ENCODE measurements at places on chromosomes 16 and 17. TPM values are rescaled to one million over a fixed set of nuclear protein-coding genes. Genes with fewer than 3 reads are reported as not detected.

- no peaks in the 10 kb centered on the region for H3K27me3 ChIP-seq
- H3K27ac ChIP-seq: peak overlapping the region; percentile 15
- no peak overlapping the region for H3K4me3 ChIP-seq
Observed at GRCh38 chr16:81493755-81494433, 49.3 kb downstream of the CMIP start.

DNA sequence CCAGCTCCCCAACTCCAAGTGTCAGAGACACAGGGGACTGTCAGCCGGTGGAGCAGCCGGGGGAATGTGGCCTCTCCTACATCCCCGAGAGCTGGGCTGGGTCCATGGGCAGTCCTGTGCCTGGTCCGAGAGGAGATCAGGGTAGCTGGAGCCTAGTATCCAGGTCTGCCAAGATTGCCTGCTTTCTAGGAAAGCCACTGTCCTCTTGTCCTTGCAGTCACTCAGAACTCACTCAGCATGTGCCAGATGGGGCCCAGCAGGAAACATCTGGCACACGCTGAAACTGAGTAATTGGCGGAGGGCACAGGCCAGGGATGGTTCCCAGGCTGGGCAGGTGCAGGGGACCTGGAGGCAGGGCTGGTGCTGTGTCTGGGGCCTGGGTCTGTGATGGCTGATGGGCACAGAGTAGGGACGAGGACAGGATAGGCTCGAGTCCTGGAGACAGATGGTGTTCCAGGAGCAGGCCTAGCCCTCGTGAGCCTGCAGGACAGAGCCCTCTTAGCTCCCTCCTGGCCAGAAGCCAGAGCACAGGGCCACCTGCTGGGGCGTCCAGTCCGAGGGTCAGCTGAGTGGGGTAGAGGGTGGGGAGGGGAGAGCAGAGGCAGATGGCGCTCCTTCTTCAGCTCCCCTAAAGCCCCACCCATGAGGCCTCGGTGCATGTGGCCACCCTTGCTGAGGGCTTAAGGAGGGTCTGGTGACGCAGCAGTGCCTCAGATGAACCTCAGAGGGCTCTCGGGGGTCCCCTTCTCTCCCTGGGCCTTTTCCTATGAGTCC, 31.1 kb downstream of the ADCY7 start:
- H3K27me3 ChIP-seq: no peaks in the 10 kb centered on the region
- H3K36me3 ChIP-seq: peaks cover 100% of the 10 kb centered on the region
- DNase-seq: no peak
- H3K4me3 ChIP-seq: no peak overlapping the region
- peak overlapping the region; percentile 51 for H3K27ac ChIP-seq

DNA sequence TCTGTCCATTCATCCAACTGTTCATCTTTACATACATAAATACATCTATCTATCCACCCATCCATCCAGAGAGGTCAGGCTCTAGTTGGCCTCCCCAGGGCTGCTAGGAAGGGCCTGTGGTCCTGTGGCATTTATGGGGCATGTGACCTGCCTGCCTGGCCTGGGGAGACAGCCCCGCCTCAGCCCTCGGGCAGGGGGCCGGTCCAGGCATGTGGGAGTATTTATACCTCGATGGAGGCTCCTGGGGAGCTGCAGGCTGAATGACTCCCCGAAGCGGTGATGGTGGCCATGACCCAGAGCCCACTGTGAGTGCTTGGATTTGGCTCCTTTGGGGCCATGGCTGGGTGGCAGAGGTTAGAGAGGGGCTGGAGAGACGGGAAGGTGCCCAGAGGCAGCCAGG, 7.3 kb downstream of the FOXN1 start:
- H3K4me3 ChIP-seq: no peak overlapping the region
- peaks cover 11% of the 10 kb centered on the region for H3K4me1 ChIP-seq
- H3K27ac ChIP-seq: no peak overlapping the region
- H3K27me3 ChIP-seq: no peaks in the 10 kb centered on the region
- DNase-seq: no peak
- no peaks in the 10 kb centered on the region for H3K36me3 ChIP-seq

GRCh38 chr17:41256291-41256685, 1.1 kb downstream of the KRTAP9-9 start:
- no peak for DNase-seq
- H3K4me1 ChIP-seq: no peaks in the 10 kb centered on the region
- H3K27ac ChIP-seq: no peak overlapping the region
- no peaks in the 10 kb centered on the region for H3K27me3 ChIP-seq
- no peaks in the 10 kb centered on the region for H3K36me3 ChIP-seq

- H3K4me1 ChIP-seq: peaks cover 66% of the 10 kb centered on the region
- no peak overlapping the region for H3K4me3 ChIP-seq
- H3K27me3 ChIP-seq: no peaks in the 10 kb centered on the region
- H3K27ac ChIP-seq: peak overlapping the region; percentile 93
- H3K36me3 ChIP-seq: peaks cover 13% of the 10 kb centered on the region
- peak; percentile 51 for DNase-seq
Observed at GRCh38 chr16:83806731-83807130, 1.0 kb upstream of the HSBP1 start.

DNA sequence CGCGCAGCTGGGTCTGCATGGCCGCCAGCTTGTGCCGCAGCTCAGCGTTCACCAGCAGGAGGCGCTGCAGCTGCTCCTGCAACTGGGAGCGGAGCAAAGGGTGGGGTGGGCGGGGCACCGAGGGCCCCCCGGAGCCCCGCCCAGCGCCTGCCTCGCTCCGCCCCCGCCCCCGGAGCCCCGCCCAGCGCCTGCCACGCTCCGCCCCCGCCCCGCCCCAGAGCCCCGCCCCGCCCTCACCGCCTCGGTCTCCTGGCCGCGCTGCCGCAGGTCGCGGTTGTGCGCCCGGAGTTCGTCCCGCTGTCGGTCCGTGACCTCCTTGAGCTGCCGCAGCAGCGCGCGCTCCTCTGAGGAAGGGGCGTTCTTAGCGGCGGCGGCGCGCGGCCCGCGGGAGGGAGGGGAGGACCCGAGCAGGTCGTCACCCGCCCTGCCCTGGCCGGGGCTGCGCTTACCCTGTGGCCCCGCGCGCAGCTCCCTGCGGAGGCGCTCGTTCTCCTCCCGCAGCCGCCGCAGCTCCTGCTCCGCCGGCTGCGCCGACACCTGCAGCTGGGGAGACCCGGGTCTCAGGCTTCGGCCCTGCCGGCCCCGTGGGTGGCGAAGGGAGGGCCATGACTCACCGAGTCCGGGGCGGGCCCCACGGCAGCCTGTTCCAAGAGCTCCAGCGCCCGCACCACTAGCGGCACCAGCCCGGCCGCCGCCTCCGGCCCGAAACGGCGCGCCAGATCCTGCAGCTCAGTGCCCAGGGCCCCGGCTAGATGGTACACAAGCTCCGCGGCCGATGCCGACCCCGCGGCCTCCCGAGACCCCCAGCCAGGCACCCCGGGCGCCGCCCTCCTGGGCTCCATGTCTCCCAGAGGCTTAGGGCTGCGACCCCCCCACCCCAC, 463 bp downstream of the RILP start:
- H3K4me3 ChIP-seq: peak overlapping the region; percentile 53
- peaks cover 60% of the 10 kb centered on the region for H3K4me1 ChIP-seq
- H3K27ac ChIP-seq: peak overlapping the region; percentile 90
- H3K27me3 ChIP-seq: no peaks in the 10 kb centered on the region

- no peak for DNase-seq
- peaks cover 61% of the 10 kb centered on the region for H3K27me3 ChIP-seq
- no peak overlapping the region for H3K27ac ChIP-seq
- H3K36me3 ChIP-seq: no peaks in the 10 kb centered on the region
Observed at GRCh38 chr16:77790912-77791311, 2.5 kb downstream of the VAT1L start.

- no peaks in the 10 kb centered on the region for H3K27me3 ChIP-seq
- no peak overlapping the region for H3K4me3 ChIP-seq
- no peak for DNase-seq
- H3K4me1 ChIP-seq: no peaks in the 10 kb centered on the region
- H3K27ac ChIP-seq: no peak overlapping the region
Observed at GRCh38 chr17:71080937-71081336, 911.6 kb downstream of the KCNJ2 start.

DNA sequence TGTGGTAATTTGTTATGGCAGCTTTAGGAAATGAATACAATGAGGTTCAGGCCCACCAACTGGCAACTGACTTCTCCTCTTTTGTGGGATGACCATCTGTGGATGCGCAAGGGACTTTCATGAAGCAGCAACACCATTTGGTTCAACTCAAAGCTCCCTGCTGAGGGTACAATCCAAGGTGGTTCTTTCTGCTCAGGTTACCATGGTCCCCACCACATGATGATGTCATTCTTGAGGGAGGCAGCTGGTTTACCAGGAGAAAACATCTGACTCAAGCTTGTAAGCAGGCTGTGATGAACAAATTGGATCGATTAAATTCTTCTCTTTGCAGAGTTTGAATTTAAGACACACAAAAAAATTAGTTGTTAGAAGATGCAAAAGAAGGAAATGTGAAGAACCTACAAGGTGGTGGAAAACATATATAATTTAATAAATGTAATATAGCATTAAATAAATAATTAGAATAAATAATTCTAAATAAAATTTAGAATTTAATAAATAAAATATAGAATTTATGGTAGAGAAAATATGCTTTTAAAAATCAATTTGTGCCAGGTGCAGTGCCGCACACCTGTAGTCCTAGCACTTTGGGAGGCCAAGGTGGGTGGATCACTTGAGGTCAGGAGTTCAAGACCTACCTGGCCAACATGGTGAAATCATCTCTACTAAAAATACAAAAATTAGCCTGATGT, 67.6 kb upstream of the ANKFN1 start:
- no peaks in the 10 kb centered on the region for H3K27me3 ChIP-seq
- H3K4me3 ChIP-seq: no peak overlapping the region
- DNase-seq: no peak
- H3K4me1 ChIP-seq: no peaks in the 10 kb centered on the region
- no peak overlapping the region for H3K27ac ChIP-seq
- H3K36me3 ChIP-seq: no peaks in the 10 kb centered on the region

- H3K36me3 ChIP-seq: peaks cover 23% of the 10 kb centered on the region
- H3K27me3 ChIP-seq: peaks cover 5% of the 10 kb centered on the region
- no peak for DNase-seq
- peak within 1 kb of the TSS; percentile 59 for H3K27ac ChIP-seq
Observed at GRCh38 chr16:29811896-29812665, at the start of gene PRRT2. TSS of gene PRRT2 (plus strand) at chr16:29812193. CDS start at chr16:29813055, 862 bp downstream.

DNA sequence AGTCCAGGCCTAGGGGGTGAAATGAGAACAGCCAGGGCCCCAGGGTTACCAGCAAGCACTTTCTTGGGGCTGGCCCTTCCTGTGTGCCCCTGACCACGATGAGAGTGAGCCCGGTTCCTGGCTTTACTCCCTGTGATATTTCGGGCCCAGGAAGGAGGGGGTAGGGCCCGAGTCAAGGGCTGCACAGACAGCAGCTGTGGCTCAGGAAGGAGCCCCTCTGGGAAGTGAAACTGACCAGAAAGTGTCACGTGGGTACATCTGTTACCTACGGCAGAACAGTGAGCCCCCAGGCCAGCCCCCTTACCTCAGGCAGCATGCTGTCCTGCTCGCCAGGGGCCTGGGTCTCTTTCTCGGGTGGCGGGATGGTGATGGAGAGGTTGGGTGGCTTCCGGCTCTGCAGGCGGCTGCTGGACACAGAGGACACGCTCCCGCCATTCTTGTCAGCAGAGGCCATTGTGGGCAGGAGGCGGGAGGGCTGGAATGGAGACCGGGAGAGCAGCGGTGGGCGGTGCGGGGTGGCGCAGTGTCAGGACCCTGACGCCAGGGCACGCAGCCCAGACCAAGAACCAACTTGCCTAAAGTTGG, 13.8 kb downstream of the AANAT start:
- H3K27me3 ChIP-seq: no peaks in the 10 kb centered on the region
- H3K4me1 ChIP-seq: peaks cover 70% of the 10 kb centered on the region
- H3K4me3 ChIP-seq: peak overlapping the region; percentile 49
- peak overlapping the region; percentile 80 for H3K27ac ChIP-seq
- H3K36me3 ChIP-seq: peaks cover 45% of the 10 kb centered on the region

- peaks cover 3% of the 10 kb centered on the region for H3K27me3 ChIP-seq
- peaks cover 14% of the 10 kb centered on the region for H3K4me1 ChIP-seq
- no peak overlapping the region for H3K4me3 ChIP-seq
- no peaks in the 10 kb centered on the region for H3K36me3 ChIP-seq
- DNase-seq: no peak
Observed at GRCh38 chr17:74272731-74273201, 1.3 kb upstream of the DNAI2 start.

DNA sequence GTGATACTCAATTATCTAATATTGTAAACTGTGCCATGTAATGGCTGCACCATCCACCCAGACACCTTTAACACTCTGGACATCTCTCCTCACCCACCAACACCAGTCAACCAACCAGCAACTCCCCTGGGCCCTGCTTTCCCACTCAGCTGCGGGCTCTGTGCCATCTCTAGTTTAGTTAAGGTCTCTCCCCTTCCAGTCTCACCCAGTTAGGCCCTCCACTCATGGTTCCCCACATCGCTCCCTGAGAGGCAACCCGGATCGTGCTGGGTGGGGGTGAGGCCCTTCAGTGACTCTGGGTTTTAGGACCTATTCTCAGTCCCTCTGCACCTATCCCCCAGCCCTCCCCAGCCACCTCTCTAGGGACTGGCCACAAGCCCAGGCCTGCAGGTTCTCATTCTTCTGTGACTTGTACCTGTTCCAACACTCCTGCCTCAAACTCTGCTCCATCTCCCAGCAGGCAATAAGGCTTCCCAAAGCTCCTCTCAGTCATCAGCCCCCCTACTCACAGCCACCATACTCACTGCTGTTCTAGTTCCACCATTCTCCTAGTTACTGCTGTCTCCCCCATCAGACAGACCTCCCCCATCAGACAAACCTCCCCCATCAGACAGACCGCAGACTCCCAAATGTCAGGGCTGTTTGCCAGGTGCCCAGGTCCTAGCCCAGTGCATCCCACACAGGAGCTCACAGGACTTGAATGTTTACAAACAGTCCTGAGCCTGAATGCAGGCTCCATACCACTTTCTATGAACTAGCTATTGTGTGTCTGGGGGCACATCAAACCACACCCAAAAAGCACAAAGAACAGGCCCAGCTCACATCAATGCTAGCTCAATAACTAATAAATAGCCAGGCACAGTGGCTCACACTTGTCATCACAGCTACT, 2.6 kb downstream of the TK2 start:
- no peaks in the 10 kb centered on the region for H3K27me3 ChIP-seq
- peak overlapping the region; percentile 86 for H3K27ac ChIP-seq
- peaks cover 3% of the 10 kb centered on the region for H3K36me3 ChIP-seq
- DNase-seq: no peak

DNA sequence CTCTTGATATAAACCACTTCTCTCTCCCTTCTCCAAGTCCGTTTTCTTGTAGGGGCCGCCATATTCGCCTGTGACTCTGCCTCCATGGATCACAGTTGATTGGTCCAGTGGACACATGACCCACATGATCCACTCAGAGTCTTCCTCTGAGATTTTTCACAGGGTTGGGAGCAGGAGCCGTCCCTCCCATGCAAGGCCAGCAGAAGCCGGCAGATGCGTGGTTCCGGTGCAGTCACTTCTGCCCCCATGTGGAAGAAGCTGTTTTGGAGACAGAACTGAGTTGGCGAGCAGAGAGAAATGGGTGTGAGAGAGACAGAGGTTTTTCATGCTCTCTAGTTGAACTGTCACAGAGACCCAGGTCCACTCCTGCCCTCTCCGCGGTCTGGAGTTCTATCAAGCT, 83.3 kb downstream of the C16orf95 start:
- H3K27me3 ChIP-seq: no peaks in the 10 kb centered on the region
- no peak overlapping the region for H3K4me3 ChIP-seq
- H3K36me3 ChIP-seq: no peaks in the 10 kb centered on the region
- no peak overlapping the region for H3K27ac ChIP-seq
- no peak for DNase-seq

- no peak overlapping the region for H3K27ac ChIP-seq
- DNase-seq: no peak
- H3K36me3 ChIP-seq: no peaks in the 10 kb centered on the region
- no peak overlapping the region for H3K4me3 ChIP-seq
- H3K4me1 ChIP-seq: no peaks in the 10 kb centered on the region
Observed at GRCh38 chr17:34913001-34913400, 48.3 kb downstream of the CCT6B start.

Gene HIC1
- polyA plus RNA-seq: 0.30 TPM

Gene BCL6B
- polyA plus RNA-seq: not detected

Gene ABHD15
- polyA plus RNA-seq: 4.6 TPM

Gene PGAP6
- 18.2 TPM for polyA plus RNA-seq

Gene PLLP
- 0.97 TPM for polyA plus RNA-seq

Gene HAS3
- 1.6 TPM for polyA plus RNA-seq

All from CD14-positive monocyte (primary cell).